ENCODE measurements at places on chromosomes 7 and 10. TPM values are rescaled to one million over a fixed set of nuclear protein-coding genes. Genes with fewer than 3 reads are reported as not detected.

- no peak overlapping the region for H3K4me3 ChIP-seq
- H3K27me3 ChIP-seq: peaks cover 8% of the 10 kb centered on the region
- no peak for DNase-seq
- H3K27ac ChIP-seq: no peak overlapping the region
Observed at GRCh38 chr10:511849-512191, 177.6 kb downstream of the DIP2C start.

GRCh38 chr7:44282601-44283171 lies 42.7 kb downstream of the CAMK2B start:
- H3K4me1 ChIP-seq: no peaks in the 10 kb centered on the region
- no peaks in the 10 kb centered on the region for H3K36me3 ChIP-seq
- no peak overlapping the region for H3K4me3 ChIP-seq
- no peak for DNase-seq
- no peak overlapping the region for H3K27ac ChIP-seq

Gene NKX1-2
- not detected for total RNA-seq

DNA sequence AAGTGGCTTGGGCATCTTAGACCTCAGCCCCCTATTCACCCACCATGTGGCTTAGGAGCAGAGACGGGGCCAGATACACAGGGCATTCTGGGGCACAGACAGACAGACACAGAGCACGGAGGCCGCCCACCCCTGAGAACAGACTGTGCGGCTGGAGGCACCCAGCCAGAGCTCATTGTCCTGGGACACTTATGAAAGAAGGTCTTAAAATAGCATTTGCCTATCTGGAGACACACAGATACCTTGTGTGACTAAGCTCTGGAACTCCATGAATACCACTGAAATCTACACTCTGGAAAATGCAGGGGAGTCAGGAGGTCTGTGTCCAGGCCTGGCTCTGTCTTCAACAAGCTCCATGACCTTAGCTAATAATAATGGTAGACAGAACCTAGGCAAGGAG lies 41.4 kb upstream of the ADO start:
- no peaks in the 10 kb centered on the region for H3K36me3 ChIP-seq
- peaks cover 3% of the 10 kb centered on the region for H3K27me3 ChIP-seq
- H3K4me1 ChIP-seq: peaks cover 7% of the 10 kb centered on the region
- no peak overlapping the region for H3K4me3 ChIP-seq
- H3K27ac ChIP-seq: no peak overlapping the region

DNA sequence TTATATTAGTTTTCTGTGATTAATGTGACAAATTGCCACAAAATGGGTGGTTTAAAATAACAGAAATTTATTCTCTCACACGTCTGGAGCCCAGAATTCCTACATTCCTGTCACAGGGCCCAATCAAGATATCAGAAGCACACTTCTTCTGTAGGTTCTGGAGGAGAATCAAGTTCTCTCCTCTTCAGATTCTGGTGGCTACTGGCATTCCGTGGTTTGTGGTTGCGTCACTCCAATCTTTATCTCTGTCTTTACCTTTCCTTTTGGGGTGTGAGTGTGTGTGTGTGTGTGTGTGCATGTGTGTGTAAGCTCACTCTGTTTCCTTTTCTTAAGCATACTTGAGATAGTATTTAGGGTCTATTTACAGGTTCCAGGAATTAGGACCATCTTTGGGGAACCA lies 115.5 kb upstream of the DKK1 start:
- H3K4me3 ChIP-seq: no peak overlapping the region
- no peak overlapping the region for H3K27ac ChIP-seq
- H3K36me3 ChIP-seq: no peaks in the 10 kb centered on the region
- H3K27me3 ChIP-seq: peaks cover 2% of the 10 kb centered on the region
- DNase-seq: no peak
- no peaks in the 10 kb centered on the region for H3K4me1 ChIP-seq

- no peak for DNase-seq
- H3K27me3 ChIP-seq: no peaks in the 10 kb centered on the region
- H3K36me3 ChIP-seq: no peaks in the 10 kb centered on the region
- H3K4me1 ChIP-seq: no peaks in the 10 kb centered on the region
- no peak overlapping the region for H3K27ac ChIP-seq
Observed at GRCh38 chr10:113475381-113475807, 77.5 kb upstream of the HABP2 start.

- H3K4me1 ChIP-seq: no peaks in the 10 kb centered on the region
- H3K27me3 ChIP-seq: peaks cover 38% of the 10 kb centered on the region
- H3K27ac ChIP-seq: no peak overlapping the region
- no peak overlapping the region for H3K4me3 ChIP-seq
- no peak for DNase-seq
- no peaks in the 10 kb centered on the region for H3K36me3 ChIP-seq
Observed at GRCh38 chr7:54544527-54545240, 2.5 kb downstream of the VSTM2A start.

Gene POLR3A
- 29.5 TPM for total RNA-seq

- H3K36me3 ChIP-seq: no peaks in the 10 kb centered on the region
- DNase-seq: no peak
- H3K4me1 ChIP-seq: peaks cover 10% of the 10 kb centered on the region
- H3K27me3 ChIP-seq: peaks cover 3% of the 10 kb centered on the region
Observed at GRCh38 chr7:17516771-17517170, 218.3 kb downstream of the AHR start.

DNA sequence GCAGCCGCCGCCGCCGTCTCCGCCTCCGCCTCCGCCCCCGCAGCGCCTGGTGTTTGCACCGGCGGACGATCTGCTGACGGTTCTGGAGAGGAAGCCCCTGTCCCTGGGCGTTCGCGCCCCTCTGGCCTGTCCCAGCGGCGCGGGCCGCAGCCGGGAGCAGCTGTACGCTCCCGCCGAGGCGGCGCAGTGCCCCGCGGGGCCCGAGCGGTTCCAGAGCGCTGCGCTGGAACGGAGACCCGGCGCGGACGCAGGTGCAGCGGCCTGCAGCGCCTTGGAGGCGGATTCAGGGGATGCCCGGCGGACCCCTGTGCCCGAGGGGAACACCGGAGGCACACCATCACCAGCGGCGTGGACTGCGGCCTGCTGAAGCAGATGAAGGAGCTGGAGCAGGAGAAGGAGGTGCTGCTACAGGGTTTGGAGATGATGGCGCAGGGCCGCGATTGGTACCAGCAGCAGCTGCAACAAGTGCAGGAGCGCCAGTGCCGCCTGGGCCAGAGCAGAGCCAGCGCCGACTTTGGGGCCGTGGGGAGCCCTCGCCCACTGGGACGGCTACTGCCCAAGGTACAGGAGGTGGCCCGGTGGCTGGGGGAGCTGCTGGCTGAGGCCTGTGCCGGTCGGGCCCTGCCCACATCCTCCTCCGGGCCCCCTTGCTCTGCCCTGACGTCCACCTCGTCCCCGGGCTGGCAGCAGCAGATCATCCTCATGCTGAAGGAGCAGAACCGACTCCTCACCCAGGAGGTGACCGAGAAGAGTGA lies 24.8 kb upstream of the ZNF735 start:
- no peaks in the 10 kb centered on the region for H3K36me3 ChIP-seq
- DNase-seq: no peak
- no peak overlapping the region for H3K4me3 ChIP-seq

DNA sequence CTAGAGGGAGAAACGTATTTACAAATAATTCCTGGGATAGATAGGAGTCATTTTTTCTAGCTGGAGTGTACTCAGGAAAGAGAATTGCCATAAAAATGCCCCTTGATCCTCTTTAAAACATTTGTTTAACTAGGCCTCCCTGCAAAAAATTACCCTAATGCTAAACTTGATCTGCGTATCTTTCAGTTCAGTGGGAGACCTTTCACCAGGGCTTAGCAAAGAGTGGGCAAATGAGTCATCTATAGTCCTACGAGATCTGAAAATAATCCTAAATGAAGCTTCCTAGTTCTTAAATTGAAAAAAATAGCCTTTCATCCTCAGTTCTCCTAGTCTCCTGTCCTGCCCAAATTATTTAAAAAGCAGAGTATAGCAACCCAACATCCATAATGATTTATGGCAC lies 198.6 kb upstream of the FRMD4A start:
- peaks cover 94% of the 10 kb centered on the region for H3K4me1 ChIP-seq
- H3K4me3 ChIP-seq: peak overlapping the region; percentile 62
- H3K27me3 ChIP-seq: no peaks in the 10 kb centered on the region
- peaks cover 56% of the 10 kb centered on the region for H3K36me3 ChIP-seq
- no peak overlapping the region for H3K27ac ChIP-seq

Gene NEUROG3
- not detected for total RNA-seq

DNA sequence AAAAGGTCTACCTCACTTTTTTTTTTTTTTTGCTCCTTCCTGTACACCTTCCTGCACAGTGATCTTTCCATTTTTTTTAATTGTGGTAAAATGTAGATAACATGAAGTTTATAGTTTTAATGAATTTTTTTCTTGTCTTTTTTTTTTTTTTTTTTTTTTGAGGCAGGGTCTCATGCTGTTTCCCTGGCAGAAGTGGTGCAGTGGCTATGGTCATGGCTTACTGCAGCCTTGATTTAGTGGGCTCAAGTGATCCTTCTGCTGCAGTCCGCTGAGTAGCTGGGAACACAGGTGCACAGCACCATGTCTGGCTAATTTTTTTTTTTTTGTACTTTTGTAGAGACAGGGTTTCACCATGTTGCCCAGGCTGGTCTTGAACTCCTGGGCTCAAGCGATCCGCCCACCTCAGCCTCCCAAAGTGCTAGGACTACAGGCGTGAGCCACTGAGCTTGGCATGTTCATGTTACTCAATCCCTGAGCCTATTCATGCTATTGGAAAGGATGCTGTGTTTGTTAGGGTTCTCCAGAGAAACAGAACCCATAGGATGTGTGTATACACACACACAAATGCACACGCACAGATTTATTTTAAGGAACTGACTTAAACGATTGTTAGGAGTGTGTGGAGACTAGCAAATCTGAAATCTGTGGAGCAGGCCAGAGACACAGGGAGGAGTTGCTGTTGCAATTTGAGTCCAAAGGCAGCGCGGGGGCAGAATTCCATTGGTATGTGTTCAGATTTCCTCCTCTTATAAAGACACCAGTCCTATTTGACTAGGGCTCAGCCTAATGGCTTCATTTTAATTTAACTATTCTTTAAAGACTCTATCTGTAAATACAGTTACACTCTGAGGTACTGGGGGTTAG lies 29.1 kb downstream of the GALNT11 start:
- no peaks in the 10 kb centered on the region for H3K27me3 ChIP-seq
- H3K36me3 ChIP-seq: no peaks in the 10 kb centered on the region
- no peak for DNase-seq
- H3K27ac ChIP-seq: no peak overlapping the region

Gene AKR1C4
- not detected for total RNA-seq

Gene GGCT
- 79.0 TPM for total RNA-seq

Gene SOSTDC1
- not detected for total RNA-seq

DNA sequence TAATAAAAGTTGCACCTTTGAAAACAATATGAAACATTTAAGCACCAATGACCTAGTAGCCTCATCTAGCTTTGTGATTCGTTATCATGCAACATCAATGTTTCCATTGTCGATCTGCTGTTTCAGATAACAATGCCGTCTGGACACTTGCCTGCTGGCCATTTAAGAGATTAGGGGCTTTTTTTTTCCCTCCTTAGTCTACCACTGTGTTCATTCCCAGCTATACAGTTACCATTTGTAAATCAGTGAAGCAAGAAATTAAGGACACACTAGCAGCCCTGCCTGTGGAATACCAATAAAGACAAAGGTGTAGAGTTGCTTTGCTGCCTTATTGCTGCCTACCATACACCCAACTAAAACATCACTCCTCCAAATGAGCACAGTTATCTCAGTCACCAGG lies 37.6 kb upstream of the MYO3A start:
- H3K4me3 ChIP-seq: no peak overlapping the region
- H3K36me3 ChIP-seq: no peaks in the 10 kb centered on the region
- no peaks in the 10 kb centered on the region for H3K4me1 ChIP-seq
- no peaks in the 10 kb centered on the region for H3K27me3 ChIP-seq
- DNase-seq: no peak

All from activated T-helper 1 cell treated with anti-CD3 and anti-CD28 coated beads, Interleukin-12 subunit alpha, Interleukin-12 subunit beta, Interleukin-2, Interleukin-4 antibody, amounts not matched to agents 30 ng/mL and 10 ng/mL and 1 ng/mL, durations not matched to agents 14 hours and 24 hours and 36 hours (primary cell).